ENCODE measurements at places on chromosomes 7 and 10.
A peak's percentile ranks its signal among the peaks of the same experiment; 100 is the strongest.

GRCh38 chr7:29346231-29346978 is 151.8 kb downstream of the CHN2 start:
- DNase-seq: no peak

DNA sequence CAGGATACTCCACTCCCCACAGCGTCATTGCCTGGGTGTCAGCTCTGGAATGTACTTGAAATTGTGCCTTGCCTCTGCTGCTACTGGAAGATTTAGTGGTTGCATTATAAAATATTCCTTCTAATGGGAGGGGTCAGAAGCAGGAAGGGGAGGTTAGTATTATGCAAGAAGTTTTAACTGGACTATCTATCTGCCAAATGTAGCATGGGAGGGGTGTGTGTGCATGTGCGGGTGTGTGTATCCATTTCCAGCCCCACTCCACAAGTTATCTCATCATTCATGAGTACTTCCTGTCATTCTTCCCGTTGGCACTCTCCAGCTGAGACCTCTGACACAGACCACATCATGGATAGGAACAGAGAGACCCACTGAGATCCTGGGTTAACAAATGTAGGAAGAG is 13.4 kb downstream of the MBL2 start:
- DNase-seq: no peak

GRCh38 chr10:24341371-24341770 is 132.4 kb downstream of the KIAA1217 start:
- no peak for DNase-seq

- no peak for DNase-seq
These were observed 637.9 kb downstream of the NXPH1 start for GRCh38 chr7:9071160-9071762.

GRCh38 chr7:91140286-91140685 is 123.9 kb upstream of the FZD1 start:
- DNase-seq: no peak

DNA sequence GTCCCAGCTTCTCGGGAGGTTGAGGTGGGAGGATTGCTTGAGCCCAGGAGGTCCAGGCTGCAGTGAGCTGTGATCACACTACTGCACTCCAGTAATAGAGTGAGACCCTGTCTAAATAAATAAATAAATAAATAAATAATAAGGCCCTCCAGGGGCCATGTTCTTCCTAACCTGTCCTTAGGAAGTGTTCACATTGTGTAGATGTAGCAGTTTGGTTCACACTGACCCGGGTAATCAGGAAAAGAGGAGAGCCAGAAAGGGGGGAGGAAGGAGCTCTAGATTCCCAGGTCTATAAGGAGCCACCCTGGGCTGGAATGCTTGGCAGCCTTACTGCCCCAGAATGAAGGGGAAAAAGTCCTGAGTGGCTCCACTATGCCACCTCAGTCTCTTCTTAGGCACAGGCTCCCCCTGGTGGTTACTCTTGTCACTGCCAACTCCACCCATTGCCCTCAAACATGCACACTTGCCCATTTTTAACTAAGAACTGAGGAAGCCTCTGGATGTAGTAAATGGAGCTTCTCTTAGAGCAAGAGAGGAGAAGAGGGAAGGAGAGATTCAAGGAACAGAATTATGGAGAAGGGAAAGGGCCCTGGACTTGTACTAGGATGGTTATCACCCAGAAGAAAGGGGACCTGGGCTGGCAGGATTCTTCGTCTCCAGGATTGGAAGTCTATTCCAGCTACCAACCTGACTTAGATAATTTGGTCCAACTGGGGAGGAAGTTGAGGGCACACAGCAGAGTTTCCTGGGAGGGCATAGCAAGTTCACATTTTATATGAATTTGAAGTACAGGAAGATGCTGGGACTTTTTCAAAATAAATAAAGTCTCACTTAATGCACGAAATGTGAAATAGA is 7.8 kb downstream of the HPS6 start:
- peak; percentile 88 for DNase-seq

DNA sequence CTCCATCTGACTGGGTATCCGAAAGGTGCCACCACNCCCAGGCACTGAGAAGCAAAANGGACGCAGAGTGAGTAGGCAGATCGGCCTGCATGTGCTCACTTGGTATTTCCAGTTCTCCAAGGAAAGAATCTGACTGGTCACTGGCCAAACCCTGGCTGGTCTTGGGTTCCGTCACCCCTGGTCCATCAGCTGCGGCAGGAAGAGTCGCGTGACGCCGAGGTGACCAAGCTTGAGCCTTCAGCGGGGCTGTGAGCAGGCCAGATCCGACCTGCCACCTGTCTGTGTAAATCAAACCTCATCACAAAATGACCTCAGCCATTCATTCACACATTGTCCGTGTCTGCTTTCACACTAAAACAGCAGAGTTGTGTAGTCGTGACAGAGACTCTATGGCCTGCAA is 28.8 kb upstream of the CHST15 start:
- DNase-seq: no peak

DNA sequence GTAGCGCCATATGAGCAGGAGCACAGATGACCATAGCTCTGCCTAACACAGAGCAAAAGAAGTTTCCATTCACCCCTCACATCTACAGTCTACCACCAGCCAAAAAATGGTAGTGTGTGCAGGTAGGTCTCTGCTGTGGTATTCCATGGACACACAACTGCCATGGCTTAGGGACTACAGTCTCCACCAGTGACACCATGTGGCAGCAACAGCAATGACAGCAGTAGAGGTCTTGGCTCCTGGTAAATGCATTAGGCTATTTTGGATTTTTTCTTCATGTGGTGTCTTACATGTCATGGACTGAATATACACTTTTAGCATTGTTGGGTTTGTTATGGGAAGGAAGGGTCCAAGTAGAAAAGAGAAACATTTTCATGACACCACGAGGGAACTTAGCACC is 70.1 kb upstream of the CABCOCO1 start:
- DNase-seq: peak; percentile 25

GRCh38 chr7:128035712-128036111 is 4.5 kb upstream of the LRRC4 start:
- DNase-seq: peak; percentile 82

DNA sequence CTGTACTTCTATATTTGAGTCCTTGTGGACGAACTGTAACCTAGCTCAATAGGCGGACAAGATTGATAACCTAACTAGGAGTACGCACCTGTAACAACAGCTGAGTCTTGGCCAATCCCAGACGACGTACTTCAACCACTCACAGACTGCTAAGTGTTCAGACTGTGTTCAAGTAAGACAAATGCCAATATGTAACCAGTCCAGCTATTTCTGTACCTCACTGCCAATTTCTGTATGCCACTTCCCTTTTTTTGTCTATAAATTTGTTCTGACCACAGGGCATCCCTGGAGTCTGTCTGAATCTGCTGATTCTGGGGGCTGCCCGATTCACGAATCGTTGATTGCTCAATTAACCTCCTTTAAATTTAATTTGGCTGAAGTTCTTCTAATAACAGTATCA is 32.2 kb downstream of the HACD1 start:
- DNase-seq: no peak

- DNase-seq: no peak
These were observed 15.0 kb downstream of the GIMAP8 start for GRCh38 chr7:150465414-150465813.

DNA sequence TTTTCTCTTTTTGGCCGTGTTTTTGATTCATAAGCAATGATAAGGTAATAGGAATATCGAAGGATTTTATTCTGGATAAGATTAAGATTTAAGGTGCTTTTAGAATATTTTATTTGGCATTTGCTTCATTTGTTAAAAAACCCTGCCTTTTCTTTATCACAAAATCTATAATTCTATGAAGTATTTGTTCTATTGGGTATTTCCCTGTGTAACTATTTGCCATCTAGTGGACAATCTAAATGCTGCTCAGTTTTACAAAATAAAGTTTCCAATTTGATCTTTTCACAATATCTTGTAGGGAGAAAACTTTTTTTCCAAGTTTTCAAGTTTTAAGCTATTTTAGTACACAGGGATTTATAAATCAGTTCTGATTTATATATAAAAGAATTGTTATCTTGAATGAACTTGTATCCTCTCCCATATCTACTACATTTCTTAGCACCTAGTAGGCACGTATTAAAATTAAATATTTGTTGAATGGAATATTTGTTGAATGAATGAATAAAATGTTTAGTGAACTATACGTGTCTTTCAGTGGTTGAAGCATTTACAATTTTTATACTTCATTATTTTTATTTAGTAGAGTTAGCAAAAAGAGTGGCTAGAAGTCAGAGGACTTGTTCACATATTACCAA is 26.5 kb downstream of the ANKRD7 start:
- DNase-seq: no peak

DNA sequence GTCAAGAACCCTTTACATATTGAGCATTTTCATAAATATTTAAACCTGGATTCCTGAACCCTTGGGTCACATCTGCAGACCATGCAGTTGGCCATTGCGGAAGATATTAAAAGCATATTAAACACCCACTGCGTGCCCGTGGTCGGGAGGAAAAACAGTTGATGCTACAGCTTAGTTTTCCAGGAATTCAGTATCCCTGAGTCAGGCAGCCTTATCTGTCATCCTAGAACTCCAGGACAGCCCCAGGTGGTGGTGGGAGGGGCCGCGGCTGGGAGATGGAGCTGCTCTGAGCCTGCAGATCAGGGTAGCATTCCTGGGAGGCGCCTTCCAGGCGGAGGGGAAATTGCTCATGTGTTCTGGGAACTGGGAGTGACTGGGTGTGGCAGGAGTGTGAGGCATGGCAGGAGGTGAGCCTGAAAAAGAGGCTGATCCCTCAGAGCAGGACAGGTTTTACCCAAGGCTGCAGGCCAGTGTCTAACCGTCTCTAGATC is 222.9 kb upstream of the SH2B2 start:
- no peak for DNase-seq

- DNase-seq: no peak
These were observed 45.2 kb upstream of the SPOCK2 start for GRCh38 chr10:72133517-72133916.

DNA sequence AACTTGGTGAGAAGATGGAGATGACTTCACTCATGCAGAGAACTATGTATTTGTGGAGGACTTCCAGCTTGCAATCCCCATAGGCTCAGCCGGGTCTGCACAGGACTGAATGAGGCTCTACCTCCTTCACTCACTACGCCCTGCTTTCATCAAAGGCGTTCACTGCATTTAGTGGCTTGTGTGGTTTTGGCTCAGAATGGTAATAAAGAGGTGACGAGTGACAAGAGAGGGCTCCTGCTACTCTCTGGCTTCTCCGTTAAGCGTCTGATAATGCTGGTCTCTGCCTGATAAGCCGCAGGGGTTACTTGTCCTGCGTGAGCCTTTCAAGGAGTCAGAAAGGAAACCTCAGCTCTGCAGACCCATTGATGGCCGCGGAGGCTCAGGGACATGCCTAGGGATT is 343.4 kb downstream of the PRPF18 start:
- no peak for DNase-seq

GRCh38 chr7:128937647-128938543 is at the start of gene IRF5:
IRF5 (plus strand) TSS chr7:128937927; CDS start chr7:128942082, 4,155 bp downstream.
- DNase-seq: no peak

- DNase-seq: no peak
These were observed 186.0 kb upstream of the MGMT start for GRCh38 chr10:129280908-129281586.

- DNase-seq: no peak
These were observed 1049.3 kb upstream of the C7orf33 start for GRCh38 chr7:147541261-147541660.

GRCh38 chr7:112410092-112410491 is 40.2 kb upstream of the IFRD1 start:
- no peak for DNase-seq

GRCh38 chr10:128744092-128744491 is 617.9 kb upstream of the MKI67 start:
- no peak for DNase-seq

DNA sequence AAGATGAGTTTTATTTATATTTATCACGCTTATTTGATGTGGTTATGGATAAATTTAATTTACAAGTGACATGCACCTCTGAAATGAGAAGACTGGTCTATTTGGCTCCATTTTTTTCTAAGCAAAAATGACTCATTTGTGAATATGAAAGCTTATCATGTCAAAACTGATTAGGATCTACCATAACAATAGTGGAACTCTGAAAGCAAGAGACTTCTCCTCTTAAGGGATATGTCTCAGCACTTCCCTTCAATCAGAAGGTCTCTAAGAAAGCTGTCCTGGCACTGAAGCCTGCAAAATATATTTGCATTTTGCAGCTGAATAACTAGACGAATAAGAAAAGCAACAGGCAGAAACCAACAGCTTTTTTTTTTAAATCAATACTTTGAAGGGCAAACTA is 12.7 kb downstream of the FAS start:
- no peak for DNase-seq

DNA sequence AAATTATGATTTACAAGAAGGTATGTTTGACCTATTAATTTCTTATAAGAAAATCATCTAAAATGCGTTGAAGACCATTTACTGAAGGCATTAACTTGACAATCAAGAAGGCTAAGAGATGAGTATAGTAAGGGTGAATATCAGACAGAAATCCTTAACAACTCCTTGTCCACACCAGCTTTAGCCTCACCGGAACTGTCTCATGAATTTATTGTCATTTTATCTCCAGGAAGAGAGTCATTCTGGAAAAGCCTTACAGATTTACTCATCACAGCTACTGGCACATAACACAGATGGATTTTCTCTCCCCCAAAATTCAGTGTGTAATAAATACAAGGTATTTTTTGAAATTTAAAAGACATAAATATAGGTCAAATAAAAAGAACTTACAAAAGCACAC is 129.4 kb upstream of the LSM8 start:
- DNase-seq: no peak

- DNase-seq: no peak
These were observed 197.7 kb downstream of the CCDC3 start for GRCh38 chr10:12803776-12804175.

DNA sequence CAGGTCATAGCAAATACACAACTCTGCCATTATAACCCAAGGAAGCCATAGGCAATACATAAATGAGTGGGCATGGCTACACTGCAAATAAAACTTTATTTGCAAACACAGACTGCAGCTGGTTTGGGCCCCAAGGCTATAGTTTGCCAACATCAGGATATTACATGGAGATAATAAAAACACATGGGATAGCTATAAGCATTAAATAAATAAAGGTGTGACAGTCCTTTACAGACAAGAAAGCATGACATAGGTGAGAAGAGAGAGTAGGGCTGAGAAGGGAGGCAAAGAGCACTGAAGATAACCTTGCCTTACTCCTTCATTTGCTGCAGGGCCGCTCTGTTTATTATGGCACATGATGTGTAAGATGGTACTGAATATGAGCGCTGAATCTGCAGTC is 135.1 kb upstream of the GHITM start:
- DNase-seq: no peak

- DNase-seq: no peak
These were observed 14.6 kb upstream of the C10orf53 start for GRCh38 chr10:49664842-49665355.

DNA sequence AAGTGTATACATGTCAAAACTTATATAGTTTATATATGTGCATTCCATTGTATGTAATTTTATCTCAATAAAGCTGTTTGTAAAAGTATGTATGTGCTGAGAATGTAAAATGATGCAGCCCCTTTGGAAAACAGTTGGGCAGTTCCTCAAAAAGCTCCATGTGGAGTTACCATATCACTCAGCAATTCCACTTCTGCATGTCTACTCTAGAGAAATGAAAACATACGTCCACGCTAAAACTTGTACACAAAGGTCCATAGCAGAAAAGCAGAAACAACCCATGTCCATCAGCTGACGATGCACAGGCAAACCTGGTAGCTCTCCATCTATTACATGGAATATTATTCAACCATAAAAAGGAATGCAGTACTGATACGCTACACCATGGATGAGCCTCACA is 8.3 kb upstream of the RGS10 start:
- DNase-seq: no peak

GRCh38 chr7:82562716-82563404 is 119.3 kb upstream of the CACNA2D1 start:
- DNase-seq: no peak
